Ovary (tissue), 10 donors: ENCODE measurements at places on chromosomes 11 and 22. TPM values are rescaled to one million over a fixed set of nuclear protein-coding genes. Genes with fewer than 3 reads are reported as not detected.

GRCh38 chr11:77993902-77994301 is 566 bp downstream of the INTS4 start:
- H3K4me1 ChIP-seq, result peaks cover 5% of the 10 kb centered on the region
- no peaks in the 10 kb centered on the region for H3K27me3 ChIP-seq
- peak overlapping the region; percentile 57 for H3K4me3 ChIP-seq
- no peak overlapping the region for H3K27ac ChIP-seq

DNA sequence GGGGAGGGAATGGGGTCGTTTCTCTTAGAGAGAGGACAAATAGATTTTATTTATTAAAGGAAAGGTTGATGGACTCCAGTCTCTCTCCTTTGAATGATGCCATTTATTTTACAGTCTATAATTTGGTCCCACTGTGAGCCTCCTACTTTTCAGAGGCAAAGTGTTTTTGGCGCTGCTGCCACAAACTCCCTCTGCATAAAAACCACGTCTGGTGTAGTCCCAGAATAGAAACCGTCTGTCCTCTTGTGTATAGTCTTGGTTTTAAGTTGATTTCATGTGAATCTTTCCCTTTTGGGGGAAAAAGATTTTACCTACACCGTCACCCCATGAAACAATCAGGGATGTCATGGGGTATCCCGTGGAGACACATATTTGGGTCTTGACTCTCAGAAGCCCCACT is 143.6 kb upstream of the SEZ6L start:
- no peak overlapping the region for H3K27ac ChIP-seq
- no peak for DNase-seq
- no peaks in the 10 kb centered on the region for H3K36me3 ChIP-seq

DNA sequence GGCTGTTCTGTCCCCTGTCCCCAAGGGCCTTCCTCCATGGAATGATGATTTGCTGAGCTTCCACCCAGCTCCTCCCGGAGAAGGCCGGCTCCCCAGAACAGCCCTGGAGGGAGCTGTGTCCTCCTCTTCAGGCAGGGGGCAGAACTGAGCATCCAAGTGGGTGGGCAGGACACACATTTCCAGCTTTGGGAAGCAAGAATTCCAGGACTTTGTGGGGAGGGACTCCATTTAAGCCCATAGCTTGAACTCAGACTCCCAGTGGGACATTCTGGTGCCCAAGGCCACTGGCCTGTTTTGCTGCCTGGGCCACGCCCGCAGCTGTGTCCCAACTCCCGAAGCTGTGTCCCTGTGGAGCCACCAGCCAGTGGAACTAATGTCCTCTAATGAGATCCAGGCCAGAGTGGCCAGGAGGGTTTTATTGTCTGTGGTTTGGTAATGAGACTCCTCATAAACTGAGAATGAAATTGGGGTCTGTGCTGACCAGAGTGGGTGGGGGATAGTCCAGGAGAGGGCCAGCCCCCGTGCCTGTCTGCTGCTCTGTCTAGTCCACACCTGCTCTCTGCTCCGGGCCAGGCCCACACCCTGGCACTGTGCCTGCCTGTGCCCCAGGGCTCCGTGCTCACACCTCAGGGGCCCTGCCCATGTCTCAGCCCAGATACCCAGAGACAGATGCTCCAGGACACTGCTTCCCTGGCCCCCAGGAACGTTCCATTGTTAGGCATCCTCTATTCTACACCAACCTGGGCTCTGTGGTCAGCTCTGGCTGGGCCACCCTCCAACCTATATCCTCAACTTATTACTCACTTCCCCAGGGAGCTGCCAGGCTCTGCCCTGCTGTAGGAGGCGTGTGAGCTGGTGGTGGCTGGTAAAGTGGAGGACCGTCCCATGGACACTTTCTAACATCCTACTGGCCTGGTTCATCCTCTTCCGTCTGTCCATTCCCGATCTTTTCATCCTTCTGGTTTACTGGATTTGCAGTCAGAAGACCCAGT is 7.6 kb downstream of the NECTIN1 start:
- no peak overlapping the region for H3K4me3 ChIP-seq
- no peaks in the 10 kb centered on the region for H3K27me3 ChIP-seq
- no peak overlapping the region for H3K27ac ChIP-seq
- H3K36me3 ChIP-seq, result no peaks in the 10 kb centered on the region

Gene SNX32
- 0.96 TPM for total RNA-seq

Gene RFPL2
- not detected for total RNA-seq
